ENCODE measurements at places on chromosomes 12 and 14.

DNA sequence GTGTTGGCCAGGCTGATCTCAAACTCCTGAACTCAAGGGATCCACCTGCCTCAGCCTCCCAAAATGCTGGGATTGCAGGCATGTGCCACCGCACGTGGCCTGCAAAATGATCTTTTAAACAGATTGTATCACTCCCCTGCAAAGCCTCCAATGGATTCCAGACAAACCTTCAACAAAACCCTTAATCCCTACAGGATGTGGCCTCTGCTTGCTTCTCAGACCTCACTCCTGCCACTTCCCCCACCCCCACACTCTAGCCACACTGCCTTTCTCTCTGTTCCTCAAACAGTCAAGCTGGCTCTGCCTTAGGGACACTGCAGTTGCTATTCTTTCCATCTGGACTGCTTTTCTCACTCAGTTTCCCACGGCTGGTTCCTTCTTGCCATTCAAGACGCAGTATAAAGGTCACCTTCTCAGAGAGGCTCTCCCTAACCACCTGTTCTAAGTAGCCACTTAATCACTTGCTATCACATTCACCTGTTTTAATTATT, 47.3 kb upstream of the TMED10 start:
- no peak for DNase-seq

GRCh38 chr14:100428727-100429126, 105.6 kb downstream of the SLC25A47 start:
- no peak for DNase-seq

- no peak for DNase-seq
Measured at GRCh38 chr14:92655419-92656201, 92.8 kb downstream of the LGMN start.

- DNase-seq, result no peak
Measured at GRCh38 chr14:21278632-21279031, 1.3 kb upstream of the RPGRIP1 start.

- DNase-seq, result no peak
Measured at GRCh38 chr14:50399251-50400032, 2.8 kb upstream of the CDKL1 start.

- DNase-seq, result peak; percentile 12
Measured at GRCh38 chr12:123043536-123044001, 63.1 kb downstream of the ARL6IP4 start.

- DNase-seq, result no peak
Measured at GRCh38 chr12:69115951-69116350, 123.4 kb upstream of the CPSF6 start.

DNA sequence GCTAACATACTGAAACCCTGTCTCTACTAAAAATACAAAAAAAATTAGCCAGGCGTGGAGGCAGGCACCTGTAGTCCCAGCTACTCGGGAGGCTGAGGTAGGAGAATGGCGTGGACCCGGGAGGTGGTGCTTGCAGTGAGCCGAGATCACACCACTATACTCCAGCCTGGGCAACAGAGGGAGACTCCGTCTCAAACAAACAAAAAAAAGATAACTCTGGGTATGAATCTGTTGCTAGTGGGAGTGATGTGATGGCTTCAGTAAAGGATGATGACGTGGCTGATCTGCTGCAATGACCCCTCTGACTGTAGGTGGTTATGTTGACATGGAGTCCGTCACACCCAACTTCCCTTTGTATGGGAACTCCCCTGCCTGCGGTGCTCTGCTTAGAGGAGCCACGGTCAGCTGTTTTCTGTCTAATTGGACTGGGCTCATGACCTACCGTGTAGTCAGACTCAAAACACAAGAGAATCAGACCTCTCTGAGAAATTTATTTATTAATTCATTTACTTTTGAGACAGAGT, 59.1 kb upstream of the MED13L start:
- no peak for DNase-seq

- DNase-seq, result no peak
Measured at GRCh38 chr12:70754330-70754741, 117.1 kb upstream of the PTPRB start.

DNA sequence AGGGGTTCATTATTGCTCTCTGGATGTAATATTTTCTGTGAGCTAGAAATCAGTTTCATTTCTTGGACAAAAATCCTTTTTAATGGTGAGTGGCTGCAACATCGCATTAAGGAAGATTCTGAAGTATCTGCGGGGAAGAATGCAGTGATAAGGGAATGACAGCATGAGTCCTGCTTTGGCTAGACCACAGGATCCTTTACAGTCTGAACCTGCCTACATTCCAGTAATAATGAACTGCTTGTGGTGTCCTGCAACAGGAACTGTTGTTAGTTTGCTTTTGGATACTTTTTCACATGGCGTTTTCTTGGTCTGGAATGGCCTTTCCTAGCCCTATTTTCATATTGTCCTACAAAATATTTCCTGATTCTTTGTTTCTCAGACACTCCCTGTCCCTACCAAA, 15.7 kb downstream of the MDM2 start:
- DNase-seq, result no peak

GRCh38 chr14:70366911-70367310, 7.4 kb upstream of the COX16 start:
- DNase-seq, result no peak

DNA sequence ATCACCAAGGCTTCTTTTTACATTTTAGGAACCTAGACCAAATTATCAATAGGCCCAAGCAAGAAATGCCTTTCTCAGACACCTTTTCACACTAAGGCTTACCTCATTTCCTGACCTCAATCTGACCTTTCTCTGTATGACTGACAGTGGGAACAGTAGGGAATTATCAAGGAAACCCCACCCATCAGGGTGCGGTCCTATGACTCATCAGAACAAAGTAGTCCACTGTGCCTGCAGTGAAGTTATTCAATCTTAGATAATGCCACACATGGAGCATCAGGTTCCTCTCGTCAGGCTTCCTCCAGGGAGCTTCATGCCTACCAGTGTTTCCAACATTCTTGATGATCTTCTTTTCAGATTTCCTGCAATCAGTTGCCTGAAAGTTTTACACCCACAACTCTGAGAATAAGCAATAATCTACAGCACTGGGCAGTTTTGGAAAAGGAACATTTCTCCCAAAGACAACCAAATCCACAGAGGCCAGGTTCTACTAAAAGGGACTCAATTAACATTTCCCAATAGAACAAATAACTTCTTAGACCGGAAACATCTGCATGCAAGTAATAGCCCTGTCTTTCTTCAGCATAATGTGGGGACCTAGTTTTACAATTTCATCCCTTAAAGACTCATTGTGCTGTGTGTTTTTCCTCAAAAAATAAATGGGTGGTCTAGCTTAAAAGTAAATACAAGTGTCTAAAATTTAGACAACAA, 35.9 kb upstream of the TMTC2 start:
- DNase-seq, result no peak

All from T-helper 22 cell (primary cell).